Left lobe of liver (tissue), 2 donors: ENCODE measurements at places on chromosomes 11 and 22.

DNA sequence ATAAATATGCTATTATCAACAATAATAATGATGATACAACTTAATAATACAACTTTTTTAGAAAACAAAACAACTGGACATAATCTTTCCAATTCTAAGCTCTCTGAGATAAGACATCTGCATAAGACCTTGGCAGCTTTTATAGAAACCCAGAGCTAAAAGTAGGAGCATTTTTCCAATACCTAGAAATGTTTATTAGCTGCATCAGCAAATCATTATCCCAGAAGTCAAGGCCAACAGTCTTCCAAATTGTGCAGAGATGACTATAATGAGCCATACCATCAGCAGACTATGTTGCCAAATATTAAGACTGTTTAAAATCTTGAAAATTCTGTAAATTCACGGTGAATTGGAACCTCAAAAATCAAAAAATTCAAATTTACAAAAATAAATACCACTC, 30.3 kb downstream of the DCUN1D5 start:
- no peak for DNase-seq

- DNase-seq = no peak
Measured at GRCh38 chr11:83569134-83569805, 283.1 kb upstream of the CCDC90B start.

- DNase-seq = peak; percentile 87
Measured at GRCh38 chr11:130068986-130069658, 572 bp upstream of the APLP2 start.

- DNase-seq = no peak
Measured at GRCh38 chr11:128955636-128956035, 13.0 kb upstream of the TP53AIP1 start.

- DNase-seq = no peak
Measured at GRCh38 chr11:90890347-90890746, 667.5 kb upstream of the CHORDC1 start.

GRCh38 chr11:102214623-102215022, 102.7 kb upstream of the BIRC3 start:
- no peak for DNase-seq

- DNase-seq = no peak
Measured at GRCh38 chr11:36033082-36033751, 89.4 kb downstream of the LDLRAD3 start.

GRCh38 chr11:34445956-34446355, 7.2 kb downstream of the CAT start:
- no peak for DNase-seq

DNA sequence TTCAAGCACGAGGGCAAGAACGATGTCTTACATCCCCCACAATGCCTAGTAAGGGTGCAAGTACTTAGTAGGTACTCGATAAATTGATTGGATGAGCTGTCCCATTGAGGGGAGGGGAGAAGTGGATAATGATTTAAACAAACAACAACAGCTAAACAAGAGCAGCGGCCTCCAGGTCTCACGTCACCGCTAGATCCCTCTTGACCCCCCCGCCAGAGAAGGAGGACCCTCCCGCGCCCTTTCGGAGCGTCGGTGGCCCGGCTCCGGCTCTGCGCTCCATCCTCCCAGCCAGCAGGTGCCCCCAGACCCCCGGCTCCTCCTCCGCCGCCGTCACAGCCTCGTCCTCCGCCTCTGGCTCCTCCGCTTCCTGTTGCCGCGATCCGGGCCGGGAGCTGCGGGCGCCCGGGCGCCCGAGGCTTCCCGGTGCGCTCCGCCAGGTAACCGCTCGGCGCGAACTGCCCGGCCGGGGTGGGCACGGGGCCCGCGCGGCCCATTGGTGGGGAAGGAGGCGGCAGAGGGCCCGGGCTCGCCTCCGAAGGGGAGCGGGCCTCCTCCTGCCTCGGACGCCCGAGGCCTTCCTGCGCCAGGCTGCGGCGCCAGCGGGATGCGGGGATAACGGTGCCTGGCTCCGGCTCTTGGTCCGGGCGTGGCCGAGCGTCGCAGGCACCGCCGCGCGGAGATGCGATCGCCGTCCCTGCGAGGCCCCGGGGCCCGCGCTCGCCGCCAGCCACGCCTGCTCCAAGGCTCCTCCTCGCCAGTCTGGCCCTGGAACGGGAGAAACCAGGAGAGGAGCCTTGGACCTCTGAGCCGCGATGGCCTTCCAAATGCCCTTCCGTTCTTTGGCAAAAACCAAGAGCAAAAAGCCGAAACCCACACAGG, at the start of gene TLCD5:
Gene TLCD5 (plus strand): TSS at position 368 of the 879 bp plus-strand sequence. CDS start 2,143 bp downstream, outside the sequence.
- DNase-seq = no peak

DNA sequence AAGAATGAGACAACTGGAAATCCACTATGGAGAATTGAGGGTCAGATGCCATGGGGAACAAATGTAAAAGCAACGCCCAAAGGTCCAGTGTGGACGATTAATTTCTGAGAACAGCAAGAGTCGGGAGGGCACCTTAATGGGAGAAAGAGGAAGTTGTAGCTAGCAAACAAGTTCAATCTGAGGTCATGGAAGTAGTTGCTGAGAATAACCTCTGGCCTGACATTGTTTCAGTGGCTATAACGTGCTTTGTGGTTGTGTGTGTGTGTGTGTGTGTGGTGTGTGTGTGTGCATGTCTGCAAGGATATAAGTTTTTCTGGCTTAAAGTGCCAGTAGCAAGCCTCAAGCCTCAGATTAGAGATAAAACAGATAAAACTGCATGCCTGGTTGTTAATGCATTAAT, 1630.1 kb upstream of the TENM4 start:
- no peak for DNase-seq

- no peak for DNase-seq
Measured at GRCh38 chr22:41248758-41249157, 8.0 kb upstream of the CHADL start.

DNA sequence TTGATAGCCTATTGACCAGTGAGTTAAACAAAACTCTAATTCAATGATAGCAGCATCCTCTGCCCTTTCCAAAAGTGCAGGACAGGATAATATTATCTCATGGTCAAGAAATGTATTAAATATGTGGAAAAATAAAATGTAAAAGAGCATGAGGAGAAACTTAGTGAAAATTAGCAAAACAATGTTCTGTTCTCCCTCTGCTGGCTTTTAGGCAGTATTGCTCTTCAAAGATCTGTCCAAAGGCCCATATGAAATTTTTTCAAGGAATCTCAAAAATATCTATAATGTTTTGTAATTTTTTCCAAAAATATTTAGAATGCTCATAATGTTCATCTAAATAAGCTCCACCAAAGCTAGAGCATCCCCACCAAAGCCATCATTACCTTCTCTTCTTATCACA, 8.3 kb upstream of the ARL14EP start:
- no peak for DNase-seq

- DNase-seq = no peak
Measured at GRCh38 chr22:30714062-30714461, 19.4 kb downstream of the OSBP2 start.

DNA sequence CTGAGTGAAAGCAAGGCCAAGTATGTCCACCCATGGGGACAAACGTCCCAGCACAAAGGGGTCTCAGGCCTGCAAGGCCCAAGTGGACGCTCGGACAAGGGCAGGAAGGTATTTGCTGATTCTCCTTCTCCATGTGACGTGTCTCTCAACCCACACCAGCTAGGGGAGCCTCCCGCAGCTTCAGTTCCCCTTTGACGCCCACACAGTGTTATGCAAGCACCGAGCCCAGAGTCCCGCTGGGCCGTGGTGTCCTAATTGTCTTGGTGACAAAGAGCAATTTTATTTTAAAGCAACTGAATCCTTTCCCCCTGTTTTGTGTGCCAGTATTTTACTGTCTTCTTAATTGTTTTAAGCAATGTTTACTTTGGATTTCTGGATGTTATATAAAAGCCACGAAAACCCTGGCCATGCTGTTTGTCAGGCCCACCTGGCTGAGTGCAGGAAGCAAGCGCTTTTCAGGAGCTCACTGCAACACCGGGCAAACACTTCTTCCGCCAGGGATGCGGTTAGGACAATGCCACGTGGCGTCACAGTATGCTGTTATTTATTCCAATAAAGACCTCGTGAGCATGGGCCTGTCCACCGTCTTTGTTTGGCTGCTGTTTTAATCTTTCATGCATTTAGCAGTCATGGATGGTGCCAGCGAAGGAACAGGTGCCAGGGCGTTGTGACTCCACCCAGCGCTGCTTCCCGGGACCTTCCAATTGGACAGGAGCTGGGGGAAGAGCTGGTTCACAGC, 8.2 kb upstream of the PARVG start:
- no peak for DNase-seq

GRCh38 chr11:84243629-84244263, 957.6 kb upstream of the CCDC90B start:
- DNase-seq = no peak

- no peak for DNase-seq
Measured at GRCh38 chr11:2760196-2760871, 60.5 kb upstream of the KCNQ1OT1 start.

DNA sequence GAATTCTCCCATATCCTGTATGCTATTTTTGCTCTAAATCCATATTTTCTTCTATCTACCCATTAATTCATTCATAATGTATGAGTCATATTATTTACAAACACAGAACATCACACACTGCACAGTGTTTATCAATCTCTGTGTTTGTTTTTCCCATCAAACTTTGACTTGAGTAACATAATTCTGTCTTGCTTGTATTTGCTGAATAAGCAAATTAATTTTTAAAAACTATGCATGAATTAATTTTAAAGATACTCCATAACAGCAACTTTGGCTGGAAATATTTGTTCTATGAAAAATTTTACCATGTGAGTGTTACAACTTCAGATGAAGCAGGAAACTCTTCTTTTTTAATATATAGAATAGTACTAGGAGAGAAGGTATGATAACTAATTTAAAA, 275.6 kb downstream of the GRM5 start:
- no peak for DNase-seq

DNA sequence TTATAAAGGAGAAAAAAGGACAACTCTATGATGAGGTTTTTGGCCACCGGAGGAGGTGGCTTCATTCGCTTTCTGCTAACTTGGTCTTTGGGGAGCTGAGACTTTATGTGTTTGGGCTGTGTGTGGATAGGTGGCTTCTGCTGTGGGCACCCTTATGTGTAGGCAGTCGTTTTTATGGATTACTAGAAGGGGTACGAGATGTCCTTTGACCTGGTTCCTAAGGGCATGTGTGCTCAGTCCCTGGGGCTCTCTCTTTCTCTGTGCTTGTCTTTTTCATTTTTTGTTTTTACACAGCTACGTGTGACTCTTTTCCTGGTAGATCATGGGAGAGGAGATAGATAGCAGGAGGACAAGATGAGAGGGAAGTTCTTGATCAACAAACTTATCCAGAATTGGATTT, 93.4 kb downstream of the TEAD1 start:
- peak; percentile 50 for DNase-seq

GRCh38 chr22:34096770-34097169, 176.5 kb upstream of the LARGE1 start:
- no peak for DNase-seq

- peak; percentile 40 for DNase-seq
Measured at GRCh38 chr11:78228467-78228866, 39.7 kb downstream of the USP35 start.

DNA sequence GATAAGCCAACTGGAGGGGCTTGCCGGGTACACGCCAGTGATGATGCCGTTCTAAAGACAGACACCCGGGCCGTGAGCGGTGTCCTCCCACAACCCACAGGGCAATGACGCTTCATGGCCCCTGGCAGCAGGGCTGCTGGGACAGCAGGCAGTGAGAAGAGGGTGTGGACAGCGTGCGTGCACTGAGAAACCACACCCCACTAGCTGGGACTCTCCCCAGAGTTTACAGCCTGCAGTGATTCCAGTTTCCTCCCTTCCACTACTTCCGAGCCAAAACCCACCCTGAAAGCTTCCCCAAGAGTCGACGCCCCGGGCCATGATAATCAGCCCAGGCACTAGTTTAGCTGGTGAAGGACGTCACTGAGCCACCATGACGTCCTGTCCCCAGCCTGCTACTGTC, 29.2 kb downstream of the CPT1A start:
- DNase-seq = no peak

GRCh38 chr11:4459500-4459899, 10.4 kb downstream of the OR52K2 start:
- no peak for DNase-seq

- DNase-seq = no peak
Measured at GRCh38 chr11:1859004-1859403, 6.1 kb downstream of the LSP1 start.

GRCh38 chr22:17120281-17120680, 879 bp downstream of the TMEM121B start:
- DNase-seq = peak; percentile 69

GRCh38 chr11:19565639-19566038, 147.0 kb upstream of the NAV2 start:
- no peak for DNase-seq

- no peak for DNase-seq
Measured at GRCh38 chr11:63915961-63916836, 765 bp downstream of the RCOR2 start.

DNA sequence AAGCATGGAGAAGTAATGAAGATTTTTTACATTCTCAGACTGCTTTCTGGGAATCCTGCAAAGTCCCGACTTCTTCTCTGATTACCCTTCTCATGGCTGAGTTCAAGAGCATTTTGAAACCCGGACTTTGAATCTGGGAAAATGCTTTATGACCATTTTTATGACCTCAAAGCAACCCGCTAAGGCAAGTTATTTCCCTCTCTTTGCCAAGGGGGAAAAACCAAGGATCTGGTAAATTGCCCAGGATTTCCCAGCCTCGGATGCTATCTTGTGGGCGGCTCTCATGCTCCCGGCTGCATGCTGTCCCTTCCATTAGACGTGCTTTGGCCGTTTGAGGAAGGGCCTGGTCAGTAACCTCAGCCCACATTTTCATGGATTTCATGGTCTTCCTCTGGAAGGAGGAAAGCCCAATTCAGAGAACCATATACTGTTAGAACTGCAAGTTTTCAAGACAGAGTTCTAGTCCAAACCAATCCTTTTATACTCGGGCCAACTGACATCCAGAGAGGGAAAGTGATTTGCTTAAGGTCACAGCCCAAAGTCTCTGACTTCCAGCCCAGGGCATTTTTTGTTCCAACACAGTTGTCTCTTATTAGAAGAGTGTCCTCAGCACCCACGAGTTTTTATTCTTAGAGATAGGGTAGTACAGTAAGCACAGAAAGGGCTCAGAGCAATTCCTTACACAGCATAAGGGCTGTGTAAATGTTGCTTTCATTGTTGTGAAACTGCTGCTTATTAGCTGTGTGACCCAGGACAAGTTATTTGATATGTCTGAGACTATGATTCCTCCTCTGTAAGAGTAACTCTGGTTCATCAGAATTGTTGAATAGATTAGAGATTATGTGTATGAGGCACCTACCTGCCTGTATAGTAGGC, 77.4 kb downstream of the NAV2 start:
- DNase-seq = peak; percentile 49

DNA sequence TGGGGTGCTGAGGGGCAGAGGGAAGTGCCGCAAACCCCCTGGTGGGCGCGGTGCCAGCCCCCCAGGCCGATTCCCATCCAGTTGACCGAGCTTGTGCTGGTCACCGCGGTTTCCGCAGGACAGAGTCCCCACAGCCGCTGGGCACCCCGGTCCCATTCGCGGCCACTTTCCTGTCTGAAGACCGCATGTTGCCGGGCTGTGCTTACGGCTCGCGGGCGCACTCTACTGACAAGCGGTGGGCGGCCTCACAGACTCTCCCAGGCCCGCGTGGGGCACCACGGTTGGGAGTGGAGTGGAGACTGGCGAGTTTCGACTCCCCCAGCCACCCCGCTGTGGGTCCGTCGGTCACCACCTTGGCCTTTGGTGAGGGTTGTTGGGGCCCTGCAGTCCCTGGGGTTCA, 648 bp upstream of the H19 start:
- no peak for DNase-seq

GRCh38 chr22:45240810-45241631, at the start of gene KIAA0930:
TSS of gene KIAA0930 (minus strand) at chr22:45240894. CDS start at chr22:45240703, 191 bp downstream.
- DNase-seq = peak; percentile 85

GRCh38 chr22:24683691-24684090, 80.7 kb downstream of the GGT1 start:
- DNase-seq = no peak
